Breast epithelium (tissue), 4 donors: ENCODE measurements at places on chromosomes 6 and 20.

GRCh38 chr6:128491610-128492206, 28.7 kb downstream of the PTPRK start:
- H3K4me3 ChIP-seq, result peak overlapping the region; percentile 48
- no peak for DNase-seq
- H3K27ac ChIP-seq, result peak overlapping the region; percentile 88
- H3K4me1 ChIP-seq, result no peaks in the 10 kb centered on the region
- no peaks in the 10 kb centered on the region for H3K36me3 ChIP-seq

GRCh38 chr6:49713346-49713745, at the start of gene CRISP2:
TSS of gene CRISP2 (minus strand) at chr6:49713543. CDS start at chr6:49709196, 4,347 bp downstream.
- DNase-seq, result no peak
- no peaks in the 10 kb centered on the region for H3K27me3 ChIP-seq
- no peaks in the 10 kb centered on the region for H3K36me3 ChIP-seq
- no peaks in the 10 kb centered on the region for H3K4me1 ChIP-seq
- no peak within 1 kb of the TSS for H3K27ac ChIP-seq

DNA sequence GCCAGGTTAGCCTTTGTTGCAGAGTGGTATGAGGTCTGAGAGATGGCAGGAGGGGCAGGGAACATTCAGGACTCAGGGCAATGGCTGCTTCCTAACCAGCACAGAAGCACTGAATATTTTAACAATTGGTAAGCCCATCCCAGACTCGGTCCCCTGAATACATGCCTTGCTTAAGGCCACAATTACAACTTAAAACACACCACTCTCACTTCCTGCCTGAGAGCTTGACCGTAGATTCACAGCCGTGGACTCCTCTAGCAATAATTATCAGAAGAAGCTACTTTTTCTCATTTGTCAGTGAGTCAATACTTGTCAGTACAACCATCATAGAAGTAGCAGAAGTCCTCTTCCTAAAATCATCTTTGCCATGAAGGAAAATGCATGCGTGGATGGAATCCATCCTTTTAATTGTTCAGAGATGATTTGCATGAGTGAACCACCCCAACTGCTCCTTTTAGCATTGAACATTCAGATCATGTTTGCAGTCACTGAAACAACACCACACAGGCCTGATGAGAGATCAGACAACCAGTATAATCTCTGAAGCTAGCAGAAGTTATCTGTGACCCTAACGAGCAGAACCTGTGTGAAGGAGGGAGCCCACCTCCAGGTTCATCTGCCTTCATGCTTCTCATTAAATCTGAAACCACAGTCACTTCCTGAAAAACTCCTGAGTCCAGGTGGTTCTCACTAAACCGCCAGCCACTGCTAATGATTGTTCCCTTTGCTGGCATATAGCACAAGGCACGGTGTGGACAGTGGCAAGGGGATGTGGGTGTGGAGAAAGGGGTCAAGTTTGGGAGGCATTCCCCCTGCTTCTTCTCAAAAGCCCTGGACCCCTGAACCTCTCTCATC, 333.9 kb upstream of the CNR1 start:
- DNase-seq, result no peak
- no peak overlapping the region for H3K4me3 ChIP-seq
- H3K27ac ChIP-seq, result no peak overlapping the region
- H3K27me3 ChIP-seq, result no peaks in the 10 kb centered on the region

DNA sequence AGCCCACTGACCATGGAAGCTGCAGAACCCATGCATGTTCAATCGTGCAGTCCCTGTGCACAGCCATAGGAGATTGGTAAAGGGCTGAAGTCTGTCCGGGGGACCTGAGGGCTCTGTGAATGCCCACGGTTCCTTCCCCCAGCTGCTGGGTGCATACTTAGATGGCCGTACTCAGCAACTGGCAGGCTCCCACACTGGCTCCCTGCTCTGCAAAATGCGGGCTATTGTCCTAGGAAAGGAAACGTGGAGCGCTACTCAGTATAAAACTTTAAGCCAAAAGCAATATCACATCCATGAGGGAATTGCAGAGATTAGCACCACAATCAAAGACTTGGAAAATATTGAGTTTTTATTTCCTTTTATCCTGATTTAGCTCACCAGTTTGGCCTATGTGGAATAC, 202.0 kb downstream of the WDR27 start:
- H3K27ac ChIP-seq, result no peak overlapping the region
- no peak for DNase-seq
- H3K27me3 ChIP-seq, result no peaks in the 10 kb centered on the region
- no peaks in the 10 kb centered on the region for H3K36me3 ChIP-seq
- no peaks in the 10 kb centered on the region for H3K4me1 ChIP-seq

GRCh38 chr20:6921717-6922386, 154.4 kb downstream of the BMP2 start:
- H3K36me3 ChIP-seq, result no peaks in the 10 kb centered on the region
- no peak overlapping the region for H3K27ac ChIP-seq
- H3K27me3 ChIP-seq, result no peaks in the 10 kb centered on the region
- no peak overlapping the region for H3K4me3 ChIP-seq
- H3K4me1 ChIP-seq, result no peaks in the 10 kb centered on the region
- no peak for DNase-seq

DNA sequence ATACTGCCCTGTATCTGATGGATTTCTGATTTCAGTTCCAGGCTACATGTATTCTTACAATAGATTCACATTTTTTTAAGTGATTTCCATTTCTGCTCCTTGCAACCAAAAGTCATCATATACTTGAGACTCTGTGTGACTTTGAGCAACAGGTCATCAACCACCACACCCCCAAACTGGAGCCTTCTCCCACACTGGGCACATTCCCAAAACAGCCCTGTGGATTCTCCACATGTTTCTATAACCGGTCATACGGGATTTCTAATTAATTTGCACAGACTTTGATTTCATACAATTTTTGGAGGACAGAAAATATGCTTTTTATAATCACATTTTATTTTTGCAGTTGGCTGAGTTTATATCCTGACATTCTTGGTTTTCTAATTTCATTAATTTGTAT, 317.2 kb upstream of the ID4 start:
- H3K27ac ChIP-seq, result no peak overlapping the region
- no peaks in the 10 kb centered on the region for H3K4me1 ChIP-seq
- no peak for DNase-seq

DNA sequence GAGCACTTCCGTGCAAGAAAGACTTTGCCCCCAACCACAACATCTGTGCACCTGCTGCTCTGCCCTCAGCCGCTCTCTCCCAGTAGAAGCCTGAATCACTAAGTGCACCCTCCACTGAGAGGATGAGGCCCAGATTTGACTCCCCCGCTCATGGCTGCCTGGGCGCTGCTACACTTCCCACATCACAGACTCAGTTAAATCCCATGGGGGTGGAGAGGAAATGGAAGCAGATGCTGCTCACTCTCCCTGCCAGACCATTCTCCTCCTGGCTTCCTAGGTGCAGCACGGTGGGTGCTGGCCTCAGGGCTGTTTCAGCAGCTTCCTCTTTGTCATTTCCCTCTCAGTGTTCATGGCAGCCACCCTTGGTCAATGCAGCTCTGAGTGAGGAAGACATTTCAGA, 4.8 kb downstream of the CST5 start:
- H3K36me3 ChIP-seq, result no peaks in the 10 kb centered on the region
- H3K4me3 ChIP-seq, result no peak overlapping the region
- no peak overlapping the region for H3K27ac ChIP-seq
- no peaks in the 10 kb centered on the region for H3K4me1 ChIP-seq
- no peaks in the 10 kb centered on the region for H3K27me3 ChIP-seq
- DNase-seq, result no peak

- H3K36me3 ChIP-seq, result no peaks in the 10 kb centered on the region
- no peaks in the 10 kb centered on the region for H3K27me3 ChIP-seq
- H3K4me1 ChIP-seq, result no peaks in the 10 kb centered on the region
- H3K4me3 ChIP-seq, result no peak overlapping the region
- no peak for DNase-seq
Observed at GRCh38 chr20:62494980-62495748, 19.4 kb upstream of the GATA5 start.
